ENCODE measurements at places on chromosomes 7 and 10. TPM values are rescaled to one million over a fixed set of nuclear protein-coding genes. Genes with fewer than 3 reads are reported as not detected.

Gene GPER1
- 0.25 TPM for total RNA-seq

Gene TRIM50
- total RNA-seq = not detected

Gene SLC26A4
- total RNA-seq = 0.45 TPM

Gene C10orf71
- not detected for total RNA-seq

Gene PRSS2
- total RNA-seq = not detected

Gene ASNS
- total RNA-seq = 13.4 TPM

Gene ITIH5
- total RNA-seq = not detected

Gene HOXA3
- 0.32 TPM for total RNA-seq

Gene ARID5B
- 44.3 TPM for total RNA-seq

Gene PUS7
- total RNA-seq = 2.2 TPM

Gene NKX1-2
- not detected for total RNA-seq

Gene NPC1L1
- 0.10 TPM for total RNA-seq

Gene AKR1C1
- total RNA-seq = 0.16 TPM

Gene C10orf105
- total RNA-seq = 0.52 TPM

Gene NUTM2E
- 0.49 TPM for total RNA-seq

Gene ELAPOR2
- total RNA-seq = 4.2 TPM

Gene RTKN2
- total RNA-seq = 0.61 TPM

Gene TMEM176A
- total RNA-seq = 2.0 TPM

Measured in natural killer cell (primary cell).